B cell (primary cell): ENCODE measurements at places on chromosomes 7 and 10. TPM values are rescaled to one million over a fixed set of nuclear protein-coding genes. Genes with fewer than 3 reads are reported as not detected.

Gene KCNMA1
- polyA plus RNA-seq: 0.82 and 1.6 TPM in 2 replicates

GRCh38 chr10:34364253-34365037 is 450.7 kb downstream of the PARD3 start:
- DNase-seq: no peak
- H3K27ac ChIP-seq: no peak overlapping the region
- H3K4me3 ChIP-seq: no peak overlapping the region
- no peaks in the 10 kb centered on the region for H3K27me3 ChIP-seq

GRCh38 chr7:52085610-52086009 is 769.0 kb upstream of the COBL start:
- no peak for DNase-seq
- no peaks in the 10 kb centered on the region for H3K4me1 ChIP-seq
- H3K27me3 ChIP-seq: no peaks in the 10 kb centered on the region
- no peak overlapping the region for H3K4me3 ChIP-seq
- no peaks in the 10 kb centered on the region for H3K36me3 ChIP-seq
- no peak overlapping the region for H3K27ac ChIP-seq

Gene TMUB1
- polyA plus RNA-seq: 81.9 and 102 TPM in 2 replicates

DNA sequence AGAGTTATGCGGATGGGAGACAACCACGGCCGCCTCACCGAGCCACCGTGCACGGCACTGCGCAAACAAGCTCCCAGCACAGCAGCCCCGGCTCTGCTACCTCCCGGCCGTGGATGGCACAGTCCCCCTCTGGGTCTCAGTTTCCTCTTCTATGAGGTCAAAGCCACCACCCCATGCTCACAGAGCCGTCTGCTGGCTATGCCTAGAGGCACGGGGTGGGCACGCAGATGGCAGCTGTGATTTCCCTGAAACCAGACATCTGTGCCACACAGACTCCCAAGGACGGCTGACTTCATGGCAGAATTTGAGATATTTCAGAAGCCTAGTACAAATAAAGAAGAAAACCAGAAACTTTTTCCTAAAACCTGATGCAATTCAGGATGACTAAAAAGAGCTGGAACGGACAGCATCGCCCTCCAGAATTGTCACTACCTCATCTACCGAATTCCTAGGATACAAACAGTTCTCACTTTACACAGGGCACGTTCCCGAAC is 73.2 kb downstream of the AMZ1 start:
- no peak overlapping the region for H3K4me3 ChIP-seq
- no peak for DNase-seq
- H3K27ac ChIP-seq: no peak overlapping the region
- no peaks in the 10 kb centered on the region for H3K27me3 ChIP-seq

GRCh38 chr10:104234934-104235333 is 2.8 kb upstream of the CFAP43 start:
- H3K27ac ChIP-seq: no peak overlapping the region
- H3K36me3 ChIP-seq: no peaks in the 10 kb centered on the region
- peaks cover 6% of the 10 kb centered on the region for H3K4me1 ChIP-seq

Gene MGMT
- 12.2 and 16.6 TPM in 2 replicates for polyA plus RNA-seq

DNA sequence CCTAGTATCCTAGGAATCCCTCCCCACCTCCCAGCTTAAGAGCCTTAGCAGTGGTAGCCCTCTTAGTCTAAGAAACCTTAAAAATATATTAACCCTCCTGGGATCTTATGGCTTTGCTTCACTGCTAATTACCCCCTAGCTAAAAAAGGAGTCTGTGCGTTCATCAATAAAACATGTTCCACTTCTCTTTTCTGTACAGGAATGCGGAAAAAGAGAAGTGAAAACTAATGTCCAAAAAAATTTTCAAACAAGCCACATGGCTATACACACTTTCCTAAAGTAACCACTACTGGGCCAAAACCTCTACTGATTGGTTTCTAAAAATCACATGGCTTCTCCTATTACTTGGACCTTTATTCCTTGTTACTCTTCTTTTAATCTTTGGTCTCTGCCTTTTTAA is 667.1 kb upstream of the LRRTM3 start:
- H3K27me3 ChIP-seq: no peaks in the 10 kb centered on the region
- no peak overlapping the region for H3K4me3 ChIP-seq
- no peak for DNase-seq
- H3K27ac ChIP-seq: no peak overlapping the region

GRCh38 chr10:117997673-117998072 is 49.1 kb downstream of the RAB11FIP2 start:
- H3K4me3 ChIP-seq: no peak overlapping the region
- H3K27me3 ChIP-seq: no peaks in the 10 kb centered on the region
- no peaks in the 10 kb centered on the region for H3K4me1 ChIP-seq
- H3K36me3 ChIP-seq: no peaks in the 10 kb centered on the region
- H3K27ac ChIP-seq: no peak overlapping the region

DNA sequence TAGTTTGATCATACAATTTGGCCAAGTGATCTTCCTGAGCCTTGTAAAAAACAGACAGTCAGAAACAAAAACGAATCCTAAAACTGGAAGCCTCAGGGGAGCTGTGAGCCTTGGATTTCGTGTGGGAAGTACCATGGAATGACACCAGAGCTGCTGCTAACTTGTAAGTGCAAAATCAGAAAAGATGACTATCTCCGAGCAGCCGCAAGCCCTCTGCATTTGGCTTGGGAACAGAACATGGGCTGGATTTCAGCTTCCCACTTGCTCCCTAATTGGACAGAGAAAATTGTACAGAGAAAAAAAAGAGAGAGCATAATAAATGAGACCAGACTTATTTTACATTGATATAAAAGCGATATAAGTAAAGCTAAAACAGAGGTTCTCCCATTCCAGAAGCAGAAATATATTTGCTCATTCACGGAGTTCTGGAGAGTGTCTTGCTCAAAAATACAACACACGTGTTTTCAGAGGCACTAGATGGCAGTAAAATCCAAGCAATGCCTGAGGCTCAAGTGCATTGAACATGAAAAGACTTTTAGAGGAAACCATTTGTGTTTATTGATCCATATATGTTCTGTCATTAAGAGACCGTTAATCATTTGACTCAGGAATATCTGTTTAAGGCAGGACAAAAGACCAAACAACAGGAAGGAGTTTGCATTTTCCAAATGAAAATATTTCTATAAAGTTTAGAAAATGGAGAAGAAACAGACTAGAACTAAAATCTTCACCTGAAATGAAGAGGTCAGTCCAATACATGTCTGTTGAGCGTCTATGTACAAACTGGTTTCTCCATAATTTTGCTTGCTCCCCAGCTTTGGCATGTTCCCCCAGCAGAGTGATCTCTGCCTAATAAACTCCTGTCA is 78.3 kb upstream of the SLC26A5 start:
- H3K27ac ChIP-seq: no peak overlapping the region
- no peaks in the 10 kb centered on the region for H3K27me3 ChIP-seq
- DNase-seq: no peak
- H3K4me3 ChIP-seq: no peak overlapping the region
- no peaks in the 10 kb centered on the region for H3K4me1 ChIP-seq

DNA sequence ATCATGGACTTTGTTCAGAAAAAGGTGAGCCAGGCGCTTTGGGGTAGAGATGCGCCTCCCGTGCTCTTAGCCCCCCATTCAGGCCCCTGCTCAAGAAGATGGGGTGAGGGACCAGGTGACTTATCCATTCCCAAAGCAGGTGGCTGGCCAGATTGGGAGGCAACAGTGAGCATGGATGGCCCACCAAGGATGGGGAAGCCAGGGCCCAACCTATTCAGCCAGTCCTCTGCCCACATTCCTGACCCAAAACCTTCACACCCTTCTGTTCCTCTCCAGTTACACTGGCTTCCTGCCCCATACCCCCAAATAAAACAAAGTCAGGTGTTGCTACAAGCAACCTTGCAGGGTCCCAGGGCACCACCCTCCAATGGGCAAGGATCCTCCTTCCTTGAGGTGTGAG is 44.4 kb downstream of the TSPAN15 start:
- no peaks in the 10 kb centered on the region for H3K36me3 ChIP-seq
- DNase-seq: no peak
- H3K4me3 ChIP-seq: no peak overlapping the region

- DNase-seq: no peak
- no peaks in the 10 kb centered on the region for H3K36me3 ChIP-seq
- H3K4me1 ChIP-seq: no peaks in the 10 kb centered on the region
- no peaks in the 10 kb centered on the region for H3K27me3 ChIP-seq
Observed at GRCh38 chr10:74787457-74787856, 38.9 kb upstream of the KAT6B start.

Gene SAMD9L
- 16.7 and 20.2 TPM in 2 replicates for polyA plus RNA-seq

Gene TRIM4
- polyA plus RNA-seq: 14.2 and 15.1 TPM in 2 replicates

DNA sequence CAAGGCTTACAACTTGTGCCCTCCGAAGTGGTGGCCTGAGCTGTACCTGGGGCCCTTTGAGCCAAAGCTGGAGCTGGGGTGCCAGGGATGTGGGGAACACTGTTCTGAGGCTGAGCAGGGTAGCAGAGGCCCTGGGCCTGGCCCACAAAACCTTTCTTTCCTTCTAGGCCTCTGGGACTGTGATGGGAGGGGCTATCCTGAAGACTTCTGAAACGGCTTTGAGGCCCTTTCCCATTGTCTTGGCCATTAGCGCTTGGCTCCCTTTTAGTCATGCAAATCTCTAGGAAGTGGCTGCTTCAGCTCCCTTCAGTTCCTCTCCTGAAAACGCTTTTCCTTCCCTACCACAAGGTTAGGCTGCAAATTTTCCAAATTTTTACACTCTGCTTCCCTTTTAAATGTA is 16.8 kb upstream of the CRYGN start:
- DNase-seq: no peak
- no peaks in the 10 kb centered on the region for H3K27me3 ChIP-seq
- no peak overlapping the region for H3K27ac ChIP-seq
- H3K4me1 ChIP-seq: no peaks in the 10 kb centered on the region
- no peaks in the 10 kb centered on the region for H3K36me3 ChIP-seq
- H3K4me3 ChIP-seq: no peak overlapping the region

DNA sequence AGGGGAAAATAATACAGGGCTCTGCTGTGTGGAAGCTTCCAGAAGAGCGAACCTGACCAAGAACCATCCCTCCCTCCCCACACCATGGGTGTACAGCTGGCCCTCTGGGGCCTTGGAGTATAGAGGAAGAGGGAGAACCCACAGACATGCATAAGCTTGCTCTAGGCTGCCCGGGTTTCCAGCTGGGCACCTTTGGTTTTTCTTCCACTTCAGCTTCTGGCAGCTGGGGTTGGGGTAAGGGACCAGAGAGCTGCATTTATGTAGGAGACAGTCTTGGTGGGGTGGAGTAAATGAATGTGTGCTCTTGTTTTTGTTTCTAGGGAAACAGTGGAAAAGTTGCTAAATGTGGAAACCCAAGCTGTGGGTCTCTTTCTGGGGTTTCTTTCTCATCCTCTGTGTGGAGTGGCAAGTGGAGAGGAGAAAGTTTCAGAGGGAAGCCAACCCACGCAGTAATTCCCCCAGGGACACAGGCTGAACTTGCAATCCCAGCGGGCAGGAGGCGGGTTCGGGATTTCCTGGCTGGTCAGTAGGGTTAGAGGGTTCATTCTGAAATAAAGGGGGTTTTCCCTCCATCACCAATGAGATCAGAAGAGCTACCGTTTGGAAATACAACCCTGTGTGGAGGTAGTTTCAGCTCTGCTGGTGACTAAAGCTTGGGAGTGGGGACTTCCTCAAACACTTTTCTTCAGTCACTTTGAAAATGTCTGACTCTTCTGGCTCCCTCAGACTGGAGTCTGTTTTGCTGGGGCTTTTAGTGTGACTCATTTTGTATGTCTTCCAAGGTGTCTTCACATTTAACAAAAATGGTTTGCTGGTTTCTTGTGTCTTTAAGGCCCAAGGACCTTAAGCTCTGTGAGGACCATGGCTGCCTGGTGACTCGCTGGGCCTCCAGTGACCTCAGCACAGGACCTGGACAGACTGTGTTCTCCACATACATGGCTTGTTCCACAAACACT is 22.2 kb upstream of the SRGN start:
- H3K4me1 ChIP-seq: peaks cover 17% of the 10 kb centered on the region
- H3K27me3 ChIP-seq: no peaks in the 10 kb centered on the region
- H3K36me3 ChIP-seq: no peaks in the 10 kb centered on the region
- DNase-seq: no peak

Gene TEX36
- not detected in 2 replicates for polyA plus RNA-seq

- H3K36me3 ChIP-seq: no peaks in the 10 kb centered on the region
- no peak overlapping the region for H3K4me3 ChIP-seq
- H3K4me1 ChIP-seq: peaks cover 22% of the 10 kb centered on the region
- no peak for DNase-seq
Observed at GRCh38 chr7:5222841-5223411, 32.9 kb downstream of the WIPI2 start.

- H3K4me3 ChIP-seq: no peak overlapping the region
- no peaks in the 10 kb centered on the region for H3K4me1 ChIP-seq
- DNase-seq: peak; percentile 8
- H3K36me3 ChIP-seq: no peaks in the 10 kb centered on the region
- H3K27ac ChIP-seq: no peak overlapping the region
- H3K27me3 ChIP-seq: no peaks in the 10 kb centered on the region
Observed at GRCh38 chr7:28626221-28626620, 213.9 kb downstream of the CREB5 start.

GRCh38 chr7:142454862-142455261 is 197.0 kb upstream of the PRSS58 start:
- H3K4me3 ChIP-seq: no peak overlapping the region
- H3K27me3 ChIP-seq: no peaks in the 10 kb centered on the region
- no peak for DNase-seq
- H3K4me1 ChIP-seq: no peaks in the 10 kb centered on the region

GRCh38 chr10:101114646-101115045 is 16.5 kb upstream of the TLX1 start:
- no peaks in the 10 kb centered on the region for H3K36me3 ChIP-seq
- H3K27ac ChIP-seq: no peak overlapping the region
- peaks cover 34% of the 10 kb centered on the region for H3K27me3 ChIP-seq
- no peak for DNase-seq
- no peak overlapping the region for H3K4me3 ChIP-seq

DNA sequence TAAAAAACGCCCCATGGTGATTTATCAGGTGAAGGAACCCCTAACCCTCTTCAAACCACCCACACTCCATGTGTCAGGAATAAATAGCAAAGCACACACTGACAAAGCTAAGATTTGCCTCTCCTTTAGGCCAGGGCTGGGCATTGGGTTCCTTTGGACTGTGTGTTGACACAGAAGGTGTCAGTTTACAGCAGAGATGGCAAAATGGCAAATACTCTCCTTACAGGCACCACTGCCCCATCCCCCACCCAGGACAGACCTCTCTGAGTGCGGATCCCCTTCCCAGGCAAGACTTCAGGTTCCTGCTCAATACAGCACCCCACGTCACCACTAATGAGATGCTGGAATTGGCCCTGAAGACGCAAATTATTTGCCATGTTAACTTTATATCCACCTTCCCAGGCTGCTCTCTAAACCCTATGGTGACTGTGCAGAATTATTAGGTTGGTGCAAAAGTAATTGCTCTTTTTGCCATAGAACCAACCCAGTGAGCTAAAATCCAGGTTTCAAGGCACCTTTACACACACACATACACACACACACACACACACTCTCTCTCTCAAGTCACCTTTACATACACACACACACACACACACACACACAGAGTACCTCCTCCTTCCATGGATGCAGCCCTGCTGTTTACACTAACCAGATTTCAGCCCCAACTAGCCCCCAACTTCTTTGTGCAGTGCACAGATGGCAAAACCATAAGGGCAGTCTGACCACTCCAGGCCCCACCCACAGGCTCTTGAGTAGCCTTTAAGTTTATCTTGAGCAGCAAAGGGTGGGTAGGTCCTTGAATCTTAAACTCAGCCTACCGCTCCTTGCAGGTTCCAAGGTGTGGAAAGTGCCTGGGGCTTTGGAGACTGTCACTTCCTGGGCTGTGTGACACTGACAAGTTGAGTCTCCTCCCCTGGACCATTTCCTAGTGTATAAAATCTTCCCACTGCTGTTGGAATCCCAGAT is 4.0 kb upstream of the ZCCHC24 start:
- no peak overlapping the region for H3K4me3 ChIP-seq
- no peak overlapping the region for H3K27ac ChIP-seq
- H3K36me3 ChIP-seq: no peaks in the 10 kb centered on the region
- peaks cover 4% of the 10 kb centered on the region for H3K4me1 ChIP-seq
- no peaks in the 10 kb centered on the region for H3K27me3 ChIP-seq
- DNase-seq: no peak
